ENCODE measurements at places on chromosomes 7 and 10. TPM values are rescaled to one million over a fixed set of nuclear protein-coding genes. Genes with fewer than 3 reads are reported as not detected.
A peak's percentile ranks its signal among the peaks of the same experiment; 100 is the strongest.

GRCh38 chr10:52376694-52377354, 62.7 kb downstream of the DKK1 start:
- H3K4me3 ChIP-seq = no peak overlapping the region
- H3K36me3 ChIP-seq = no peaks in the 10 kb centered on the region
- H3K27me3 ChIP-seq = no peaks in the 10 kb centered on the region
- DNase-seq = no peak

GRCh38 chr7:69889338-69889975, 291.2 kb downstream of the AUTS2 start:
- DNase-seq = no peak
- H3K4me3 ChIP-seq = no peak overlapping the region
- no peaks in the 10 kb centered on the region for H3K36me3 ChIP-seq
- H3K27me3 ChIP-seq = no peaks in the 10 kb centered on the region

- no peak for DNase-seq
- no peak overlapping the region for H3K4me3 ChIP-seq
- H3K4me1 ChIP-seq = no peaks in the 10 kb centered on the region
- H3K27ac ChIP-seq = no peak overlapping the region
Observed at GRCh38 chr10:22455068-22455857, 110.0 kb downstream of the SPAG6 start.

GRCh38 chr7:79425665-79426064, 27.8 kb downstream of the MAGI2 start:
- no peaks in the 10 kb centered on the region for H3K27me3 ChIP-seq
- no peak overlapping the region for H3K4me3 ChIP-seq
- H3K4me1 ChIP-seq = no peaks in the 10 kb centered on the region
- H3K27ac ChIP-seq = no peak overlapping the region
- DNase-seq = no peak
- H3K36me3 ChIP-seq = no peaks in the 10 kb centered on the region

DNA sequence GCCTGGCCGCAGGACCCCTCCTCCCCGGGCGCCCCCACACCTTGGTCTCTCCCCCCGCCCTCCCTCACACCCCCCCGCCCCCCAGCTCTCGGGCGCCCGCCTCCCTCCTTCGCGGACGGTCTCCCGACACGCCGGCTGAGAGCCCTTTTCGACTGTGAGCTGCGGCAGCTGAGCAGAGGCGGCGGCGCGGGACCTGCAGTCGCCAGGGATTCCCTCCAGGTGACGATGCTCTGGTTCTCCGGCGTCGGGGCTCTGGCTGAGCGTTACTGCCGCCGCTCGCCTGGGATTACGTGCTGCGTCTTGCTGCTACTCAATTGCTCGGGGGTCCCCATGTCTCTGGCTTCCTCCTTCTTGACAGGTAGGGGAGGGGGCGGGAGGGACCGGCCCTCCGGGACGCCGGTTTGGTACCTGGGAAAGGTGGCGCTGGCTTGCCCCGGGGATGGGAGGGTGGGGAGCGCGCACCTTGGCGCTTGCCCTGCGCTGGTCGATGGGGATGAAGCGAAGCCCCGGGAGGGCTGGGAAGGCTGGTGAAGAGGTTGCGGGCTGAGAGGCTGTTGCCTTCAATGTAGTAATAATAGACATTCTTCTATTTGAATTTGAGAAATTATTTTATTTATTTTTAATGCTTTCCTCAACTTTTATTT, at the start of gene BMPER:
Gene BMPER (plus strand): TSS at position 151 of the 644 bp plus-strand sequence. CDS start 75 bp downstream, at position 226.
- H3K27ac ChIP-seq = peak within 1 kb of the TSS; percentile 71
- peaks cover 2% of the 10 kb centered on the region for H3K4me1 ChIP-seq
- H3K36me3 ChIP-seq = no peaks in the 10 kb centered on the region
- H3K4me3 ChIP-seq = peak within 1 kb of the TSS; percentile 60
- DNase-seq = peak; percentile 49

CTBP2 gene
- 89.4 TPM for total RNA-seq

PRRT4 gene
- 0.58 TPM for total RNA-seq

OR2A7 gene
- total RNA-seq = 4.1 TPM

EPDR1 gene
- 24.8 TPM for total RNA-seq

CLDN3 gene
- 12.5 TPM for total RNA-seq

Measured in ovary (tissue), 10 donors.